Stimulated activated CD4-positive, alpha-beta T cell treated with anti-CD3 and anti-CD28 coated beads, TNF-alpha, amount 100 ng/mL, for 1 hour (primary cell): ENCODE measurements at places on chromosomes 16 and 17.

GRCh38 chr17:57084361-57084801 is 665 bp upstream of the AKAP1 start:
- DNase-seq: no peak

DNA sequence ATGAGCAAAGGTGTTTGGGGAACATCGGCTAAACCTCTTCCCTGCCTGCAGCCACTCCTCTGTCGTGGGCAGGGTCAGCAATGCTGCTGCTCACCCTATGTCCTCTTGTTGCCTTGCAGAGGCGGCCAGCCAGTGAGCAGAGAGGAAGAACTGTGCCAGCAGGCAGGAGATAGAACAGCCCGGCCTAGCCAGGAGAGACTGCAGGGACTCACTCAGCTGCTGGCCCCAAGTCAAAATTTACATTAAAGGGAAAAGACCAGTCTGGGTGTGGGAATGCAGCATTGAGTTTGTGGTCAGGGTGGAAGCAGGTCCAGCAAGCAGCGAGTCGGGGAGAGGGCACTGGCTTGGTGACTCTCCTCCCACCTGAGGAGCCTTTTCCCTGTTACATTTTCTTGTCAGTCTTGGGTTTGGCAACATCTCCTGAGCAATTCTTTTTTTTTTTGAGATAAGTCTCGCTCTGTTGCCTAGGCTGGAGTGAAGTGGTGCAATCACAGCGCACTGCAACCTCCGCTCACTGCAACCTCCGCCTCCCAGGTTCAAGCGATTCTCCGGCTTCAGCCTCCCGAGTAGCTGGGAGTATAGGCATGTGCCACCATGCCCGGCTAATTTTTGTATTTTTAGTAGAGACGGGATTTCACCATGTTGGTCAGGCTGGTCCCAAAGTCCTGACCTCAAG is 22.7 kb downstream of the LIG3 start:
- no peak for DNase-seq

DNA sequence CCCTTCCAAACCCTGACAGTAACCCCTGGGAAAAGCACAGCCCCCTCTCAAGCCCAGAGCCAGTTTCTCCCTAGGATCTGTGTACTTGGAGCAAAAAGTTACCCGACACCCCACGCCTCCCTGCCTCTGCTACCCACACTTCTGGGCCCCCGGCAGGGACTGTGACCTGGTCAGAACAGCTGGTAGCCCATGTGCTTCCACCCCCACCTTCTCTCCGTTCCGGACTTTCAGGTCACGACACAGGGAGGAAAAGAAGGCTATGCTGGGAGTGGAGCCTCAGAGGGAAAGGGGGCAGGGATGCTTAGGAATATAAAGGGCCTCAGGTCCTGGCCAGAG is 6.4 kb downstream of the PPY start:
- DNase-seq: no peak

- DNase-seq: no peak
Measured at GRCh38 chr17:64441772-64442540, 7.0 kb upstream of the MILR1 start.

- no peak for DNase-seq
Measured at GRCh38 chr17:39599665-39600231, 8.0 kb downstream of the NEUROD2 start.

DNA sequence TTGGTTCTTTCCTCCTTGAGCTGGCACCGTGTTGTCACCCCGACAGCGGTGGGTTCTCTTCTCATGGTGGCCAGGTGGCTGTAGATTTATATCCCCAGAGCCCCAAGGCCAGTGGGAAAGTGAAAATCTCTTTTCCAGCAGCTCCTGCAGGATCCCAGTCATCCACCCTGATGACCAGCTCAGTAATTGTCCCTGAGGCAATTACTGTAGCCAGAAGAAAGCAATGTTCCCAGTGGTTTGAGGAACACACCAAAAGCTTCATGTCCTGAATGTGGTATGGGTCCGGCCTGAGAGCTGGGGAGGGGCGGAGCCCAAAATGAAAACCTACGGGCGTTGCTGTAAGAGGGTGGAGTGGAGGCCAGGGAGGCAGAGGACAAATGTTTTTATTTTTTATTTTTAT is 69.0 kb downstream of the WSB1 start:
- DNase-seq: no peak

DNA sequence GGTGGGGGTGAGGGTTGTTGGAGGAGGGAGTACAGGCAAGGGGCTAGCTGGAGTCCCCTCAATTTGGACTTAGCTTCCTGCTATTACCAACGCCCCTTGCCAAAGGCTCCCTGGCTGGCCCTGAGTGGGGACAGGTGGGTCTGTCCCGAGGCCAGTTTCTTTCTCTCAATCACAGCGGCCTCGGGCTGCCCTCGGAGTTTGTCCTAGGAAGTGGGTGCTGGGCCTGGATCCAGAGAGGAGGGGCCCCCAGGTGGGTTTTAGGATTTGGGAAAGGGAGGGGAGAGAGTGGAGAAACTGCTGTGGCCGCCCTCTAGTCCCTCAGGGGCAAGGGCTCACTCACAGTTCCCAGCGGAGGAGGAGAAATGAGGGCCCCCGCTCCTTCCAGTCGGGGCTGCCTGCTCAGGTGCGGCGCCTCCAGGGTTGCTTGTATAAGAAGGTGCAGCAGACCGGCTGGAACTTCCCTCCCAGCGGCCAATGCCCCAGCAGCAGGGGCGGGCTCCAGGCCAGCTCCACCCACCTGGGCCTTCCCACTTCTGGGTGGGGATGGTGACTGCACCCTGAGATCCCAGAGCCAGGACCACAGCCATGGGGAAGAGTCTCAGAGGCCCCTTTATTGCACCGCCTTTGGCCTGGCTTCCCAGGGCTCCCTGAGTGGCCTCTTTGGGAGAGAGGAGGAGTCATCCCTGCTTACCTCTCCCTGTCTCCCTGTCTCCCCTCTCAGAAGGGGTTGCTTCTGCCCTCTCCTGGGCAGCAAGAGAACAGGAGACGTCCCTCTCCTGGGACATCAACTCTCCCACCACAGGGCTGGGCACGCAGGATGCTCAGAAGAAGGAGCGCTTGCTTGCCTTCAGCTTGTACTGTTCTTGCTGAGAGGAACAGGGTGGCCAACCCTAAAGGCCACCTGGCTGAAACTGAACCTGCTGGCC is 112.0 kb upstream of the SMURF2 start:
- no peak for DNase-seq

DNA sequence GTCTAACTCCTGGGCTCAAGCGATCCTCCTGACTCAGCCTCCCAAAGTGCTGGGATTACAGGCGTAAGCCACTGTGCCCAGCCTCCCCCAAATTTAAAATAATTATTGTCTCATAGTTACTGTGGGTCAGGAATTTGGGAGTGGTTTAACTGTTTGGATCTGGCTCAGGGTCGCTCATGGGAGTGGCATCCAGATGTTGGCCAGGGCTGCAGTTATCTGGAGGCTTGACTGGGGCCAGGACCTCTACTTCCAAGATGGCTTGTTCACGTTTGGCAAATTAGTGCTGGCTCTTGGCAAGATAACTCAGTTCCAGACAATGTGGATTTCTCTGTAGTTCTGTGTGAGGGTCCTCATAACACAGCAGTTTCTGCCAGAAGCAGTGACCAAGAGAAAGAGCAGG is 8.0 kb downstream of the TEN1 start:
- no peak for DNase-seq

DNA sequence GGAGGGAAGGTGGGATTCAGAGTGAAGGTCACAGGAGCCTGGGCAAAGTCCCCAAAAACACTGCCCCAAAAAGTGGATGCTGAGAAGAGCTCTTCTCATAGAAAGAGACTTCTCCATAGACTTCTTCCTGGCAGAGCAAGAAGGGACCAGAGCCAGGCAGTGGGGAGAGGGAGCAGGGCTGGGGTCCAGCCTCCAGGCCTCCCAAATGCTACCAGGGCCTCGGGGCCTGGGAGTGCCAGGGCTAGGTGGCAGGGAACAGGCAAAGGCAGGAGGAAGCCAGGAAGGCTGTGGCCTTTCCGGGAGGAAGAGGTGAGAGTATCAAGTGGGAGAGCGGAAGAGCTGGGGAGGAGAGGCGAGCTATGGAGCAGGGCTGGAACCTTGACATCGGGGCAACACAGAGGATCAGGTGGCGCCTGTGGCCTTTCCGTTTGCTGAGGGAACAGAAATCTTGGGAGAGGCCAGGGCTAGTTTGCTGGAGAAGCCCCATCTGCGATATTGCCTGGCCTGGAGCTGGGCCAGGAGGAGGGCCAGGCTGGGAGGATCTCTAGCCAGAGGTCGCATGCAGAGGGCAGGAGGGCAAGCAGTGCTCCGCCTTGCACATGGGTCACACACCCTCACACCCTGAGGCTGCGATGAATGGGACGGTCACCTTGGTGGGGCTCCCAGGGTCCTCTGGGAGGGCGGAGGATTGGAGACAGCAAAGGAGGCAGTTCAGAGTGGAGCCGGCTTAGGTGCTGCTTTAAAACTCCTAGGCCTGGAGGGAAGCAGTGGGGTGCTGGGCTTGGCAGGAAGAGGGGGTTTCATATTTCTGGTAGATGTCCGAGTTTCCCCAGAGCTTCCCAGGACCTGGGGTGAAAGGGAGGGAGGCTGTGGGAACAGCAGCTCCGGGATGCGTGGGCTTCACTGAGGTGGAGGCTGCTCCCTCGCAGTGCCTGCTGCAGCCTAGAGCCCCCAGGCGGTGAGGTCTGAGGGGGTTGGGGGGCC is 3.4 kb downstream of the SLC16A5 start:
- DNase-seq: no peak
